Hepatocyte (in vitro differentiated cells): ENCODE measurements at places on chromosomes 5 and 9. TPM values are rescaled to one million over a fixed set of nuclear protein-coding genes. Genes with fewer than 3 reads are reported as not detected.

The TSSK1B gene
- total RNA-seq, result 0.60 TPM in 1 of 2 replicates, not detected in the other

The CCNJL gene
- total RNA-seq, result 6.6 and 8.1 TPM in 2 replicates

The CBY3 gene
- not detected in 2 replicates for total RNA-seq

The PCDHGA7 gene
- total RNA-seq, result 0.04 and 0.10 TPM in 2 replicates

The ARL14EPL gene
- total RNA-seq, result 0.07 TPM in 1 of 2 replicates, not detected in the other

The COL15A1 gene
- 105 and 106 TPM in 2 replicates for total RNA-seq

The LMX1B gene
- total RNA-seq, result 0.24 TPM in 1 of 2 replicates, not detected in the other

DNA sequence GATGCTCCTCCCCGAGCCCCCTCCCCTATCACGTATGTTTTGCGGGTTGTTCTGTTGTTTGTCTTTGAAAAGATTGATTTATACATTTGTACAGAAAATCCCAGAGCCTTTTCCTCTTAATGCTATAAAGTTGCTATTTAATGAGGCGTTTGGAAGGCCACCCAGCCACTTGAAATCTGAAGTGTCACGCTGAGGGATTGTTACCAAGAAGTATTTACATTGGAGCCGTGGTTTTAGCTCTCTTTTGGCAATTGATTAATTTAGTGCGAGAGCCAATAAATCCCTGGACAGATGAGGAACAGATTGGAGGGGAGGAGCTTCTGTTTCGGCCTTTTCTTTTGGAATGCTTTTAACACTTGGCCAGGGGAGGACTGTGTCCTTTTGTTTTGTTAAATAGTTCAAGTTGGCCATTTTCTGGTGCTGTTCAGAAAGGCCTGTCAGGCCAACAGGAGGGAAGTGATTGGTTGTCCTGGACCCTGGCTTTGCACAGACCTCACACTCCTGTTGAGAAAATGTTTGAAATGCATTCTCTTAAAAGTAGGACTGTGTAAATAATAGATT is 250.2 kb downstream of the PDZD2 start:
- DNase-seq, result peak; percentile 34

DNA sequence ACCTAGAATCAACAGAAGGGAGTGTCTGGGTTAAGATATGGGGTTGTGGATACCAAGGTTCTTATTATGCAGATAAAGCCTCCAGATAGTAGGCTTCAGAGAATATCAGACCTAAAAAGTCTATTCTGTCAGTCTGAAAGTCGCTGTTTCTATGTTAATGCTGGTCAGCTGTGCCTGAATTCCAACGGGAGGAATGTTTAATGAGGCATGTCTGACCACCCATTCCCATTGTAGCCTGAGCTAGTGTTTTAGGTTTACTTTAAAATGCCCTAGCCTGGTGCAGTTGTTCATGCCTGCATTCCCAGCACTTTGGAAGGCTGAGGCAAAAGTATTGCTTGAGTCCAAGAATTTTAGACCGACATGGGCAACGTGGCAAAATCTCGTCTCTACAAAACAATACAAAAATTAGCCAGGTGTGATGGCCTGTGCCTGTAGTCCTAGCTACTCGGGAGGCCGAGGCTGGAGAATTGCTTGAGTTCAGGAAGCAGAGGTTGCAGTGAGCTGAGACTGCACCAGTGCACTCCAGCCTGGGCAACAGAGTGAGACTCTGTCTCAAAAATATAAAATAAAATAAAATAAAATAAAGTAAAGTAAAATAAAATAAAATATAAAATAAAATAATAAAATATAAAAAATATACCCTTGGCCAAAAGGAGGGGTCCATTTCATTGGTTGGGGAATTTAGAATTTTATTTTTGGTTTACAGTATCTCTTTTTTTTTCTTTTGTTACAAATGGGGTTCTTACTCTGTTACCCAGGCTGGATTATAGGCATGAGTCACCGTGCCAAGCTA is 7.8 kb upstream of the SOX30 start:
- DNase-seq, result no peak

GRCh38 chr9:135230817-135231520 is 143.5 kb downstream of the OLFM1 start:
- DNase-seq, result no peak

GRCh38 chr9:134944351-134944802 is 26.7 kb upstream of the FCN1 start:
- DNase-seq, result peak; percentile 47

DNA sequence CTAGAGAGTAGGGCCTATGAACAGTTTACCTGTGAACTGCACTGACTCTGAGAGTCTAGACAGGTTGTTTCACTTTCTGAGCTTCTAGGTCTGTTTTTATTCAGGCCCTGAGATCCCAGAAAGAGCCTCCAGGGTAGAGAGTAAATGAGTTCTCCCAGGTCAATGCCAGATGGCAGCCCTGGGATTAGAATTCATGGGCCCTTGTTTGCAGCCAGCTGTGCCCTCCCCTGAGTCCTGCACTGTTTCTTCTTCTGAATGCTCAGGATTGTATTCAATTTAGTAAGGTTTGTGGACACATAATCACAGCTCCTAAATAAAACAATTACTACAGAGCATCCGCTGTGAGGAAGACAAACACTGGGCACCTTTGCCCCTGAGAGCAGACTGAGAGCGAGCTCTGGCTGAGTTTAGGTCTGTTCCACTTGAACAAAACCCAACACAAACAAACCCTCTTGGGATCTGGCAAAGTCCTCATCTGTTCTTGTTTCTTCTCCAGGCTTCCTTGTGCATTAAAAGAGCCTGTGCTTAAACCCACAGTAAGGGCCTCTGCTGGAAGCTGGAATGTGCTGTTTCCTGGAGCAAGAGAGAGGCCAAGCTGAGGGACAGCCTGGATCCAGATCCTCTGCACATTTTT is 29.9 kb downstream of the FAM219A start:
- DNase-seq, result no peak

- DNase-seq, result no peak
Measured at GRCh38 chr5:69209602-69210001, 20.2 kb downstream of the CENPH start.

GRCh38 chr5:87278590-87279100 is 11.0 kb downstream of the RASA1 start:
- no peak for DNase-seq

DNA sequence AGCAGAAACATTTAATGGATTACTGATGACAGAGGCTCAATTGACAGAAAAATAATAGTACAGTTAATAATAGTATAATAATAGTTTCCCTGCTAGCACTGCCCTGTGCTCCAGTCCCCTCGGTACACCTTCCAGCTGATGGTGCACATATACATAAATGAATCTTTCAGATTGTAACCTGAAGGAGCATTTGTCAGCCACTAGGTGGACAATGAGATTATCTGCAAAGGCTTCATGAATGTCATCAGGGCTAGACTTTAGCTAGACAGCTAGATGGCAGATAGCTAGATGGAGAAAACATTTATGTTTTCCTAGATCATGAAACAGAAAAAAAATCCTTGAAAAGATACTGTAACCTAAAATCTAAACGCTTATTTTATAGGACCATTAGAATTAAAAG is 304.4 kb upstream of the SMC2 start:
- DNase-seq, result peak; percentile 10

- no peak for DNase-seq
Measured at GRCh38 chr9:113705306-113705927, 170.7 kb upstream of the ZNF618 start.

DNA sequence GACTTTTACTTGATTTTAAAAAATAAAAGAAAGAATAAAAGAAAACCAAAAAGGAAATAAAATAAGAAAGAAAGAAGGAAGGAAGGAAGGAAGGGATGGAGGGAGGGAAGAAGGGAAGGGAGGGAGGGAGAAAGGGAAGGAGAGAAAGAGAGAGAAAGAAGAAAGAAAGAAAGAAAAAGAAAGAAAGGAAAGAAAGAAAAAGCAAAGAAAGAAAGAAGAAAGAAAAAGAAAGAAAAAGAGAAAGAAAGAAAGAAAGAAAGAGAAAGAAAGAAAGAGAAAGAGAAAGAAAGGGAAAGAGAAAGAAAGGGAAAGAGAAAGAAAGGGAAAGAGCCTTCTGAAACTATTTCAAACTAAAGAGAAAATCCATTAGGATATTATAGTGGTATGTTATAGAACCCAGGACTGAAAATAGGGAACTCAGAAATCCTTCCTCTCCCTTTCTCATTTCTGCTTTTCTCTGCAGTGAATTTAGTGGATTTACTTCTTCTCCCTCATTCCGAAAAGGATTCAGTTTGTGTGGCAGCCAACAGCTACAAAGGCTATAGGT is 414.7 kb upstream of the CCNG1 start:
- no peak for DNase-seq
